CD4-positive, alpha-beta T cell treated with Interleukin-15 for 4 hours (primary cell): ENCODE measurements at places on chromosomes 16 and 17.
A peak's percentile ranks its signal among the peaks of the same experiment; 100 is the strongest.

DNA sequence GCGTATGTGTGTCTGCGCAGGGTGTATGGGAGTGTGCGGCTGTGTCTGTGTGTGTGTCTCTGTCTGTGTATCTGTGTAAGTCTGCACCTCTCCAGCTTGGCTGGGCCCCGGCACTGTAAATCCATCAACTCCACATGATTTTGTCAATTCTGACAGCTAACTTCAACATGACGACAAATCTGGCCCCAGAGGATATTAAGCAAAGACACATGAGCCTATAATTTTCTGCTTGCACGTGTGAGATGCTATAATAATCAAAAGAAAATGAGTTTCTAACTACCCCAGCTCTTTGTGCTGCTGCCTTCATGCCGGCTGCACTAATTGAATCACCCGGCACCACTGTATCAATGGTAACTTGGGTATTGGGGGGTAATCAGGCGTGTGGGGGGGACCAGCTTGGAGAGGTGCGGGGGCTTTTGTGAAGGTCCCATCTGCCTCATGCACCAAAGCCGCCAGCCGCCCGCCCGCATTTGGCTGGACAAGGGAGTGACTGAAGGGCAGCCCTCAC, 57.6 kb upstream of the LHX1 start:
- no peak for DNase-seq

- no peak for DNase-seq
These were observed 14.4 kb upstream of the KCNJ18 start for GRCh38 chr17:21677911-21678310.

DNA sequence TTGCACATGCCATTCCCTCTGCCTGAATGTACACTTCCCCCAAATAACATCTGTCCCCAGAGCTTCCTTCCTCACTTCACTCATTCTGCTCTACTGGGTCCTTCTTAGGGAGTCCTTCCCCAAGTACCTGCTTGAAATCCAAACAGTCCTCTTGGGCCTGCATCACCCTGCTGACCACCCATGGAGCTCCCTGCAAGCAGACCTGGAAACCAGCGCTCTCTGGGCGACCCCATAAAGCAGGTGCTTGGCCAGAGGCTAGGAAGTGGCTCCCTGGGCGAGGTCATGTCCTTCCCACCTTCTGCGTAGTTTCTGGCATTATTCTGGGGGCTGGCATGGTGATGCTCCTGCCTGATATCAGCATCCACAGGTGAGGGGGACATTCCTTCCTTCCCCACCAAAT, 12.2 kb upstream of the NTN1 start:
- DNase-seq, result no peak

DNA sequence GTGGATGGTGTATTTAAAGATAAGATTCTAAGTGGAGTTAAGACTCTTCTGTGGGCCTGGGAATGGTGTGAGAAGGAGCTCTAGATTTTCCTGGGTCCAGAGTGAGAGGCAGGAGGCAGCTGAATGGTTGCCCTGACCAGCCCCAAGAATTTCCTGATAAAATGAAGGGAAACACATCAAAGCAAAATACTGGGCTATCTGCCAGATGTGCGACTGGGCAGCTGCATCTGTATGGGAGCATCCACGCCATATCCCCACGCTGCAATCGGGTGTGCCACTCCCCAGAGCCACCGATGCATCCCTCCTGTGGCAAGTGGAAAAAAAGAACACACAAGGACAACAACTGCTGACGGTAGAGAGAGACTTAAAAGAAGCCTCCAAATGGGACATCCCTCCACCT, 84.3 kb upstream of the COX10 start:
- DNase-seq, result no peak

DNA sequence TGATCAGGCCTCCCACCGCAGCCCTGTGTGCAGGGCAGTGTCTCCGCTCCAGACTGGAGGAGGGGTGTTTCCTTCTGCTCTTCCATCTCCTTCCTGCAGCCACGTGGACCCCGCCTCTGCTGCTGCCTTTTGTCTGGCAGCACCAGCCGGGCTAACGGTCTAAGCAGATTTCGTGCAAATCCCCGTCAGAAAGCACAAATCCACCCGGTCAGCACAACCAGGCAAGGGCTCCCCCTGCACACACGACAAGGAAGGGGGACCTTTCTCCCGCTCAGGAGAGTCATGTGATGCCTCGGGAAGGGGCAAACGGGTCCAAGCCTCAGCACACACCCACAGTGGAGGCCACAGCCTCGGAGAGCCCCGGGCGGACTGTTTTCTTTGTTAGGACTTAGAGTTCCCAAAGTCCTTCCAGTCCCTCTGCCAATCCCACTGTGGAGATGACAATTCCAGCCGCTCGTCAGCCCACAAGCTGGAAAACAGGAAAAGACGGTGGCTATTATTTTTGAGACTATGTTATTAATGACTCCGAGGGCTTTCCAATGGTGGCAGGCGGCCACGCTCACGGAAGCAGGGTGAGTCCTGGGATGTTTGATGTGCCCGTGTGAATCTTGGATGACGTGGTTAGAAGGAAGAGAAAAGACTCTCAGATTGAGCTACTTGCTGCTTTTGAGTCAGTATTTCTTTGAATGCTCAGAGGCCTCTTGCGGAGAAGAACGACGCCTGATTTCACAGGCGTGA, 22.5 kb upstream of the MEAK7 start:
- no peak for DNase-seq

GRCh38 chr16:72797621-72798020, 250.3 kb downstream of the ZFHX3 start:
- DNase-seq, result no peak

DNA sequence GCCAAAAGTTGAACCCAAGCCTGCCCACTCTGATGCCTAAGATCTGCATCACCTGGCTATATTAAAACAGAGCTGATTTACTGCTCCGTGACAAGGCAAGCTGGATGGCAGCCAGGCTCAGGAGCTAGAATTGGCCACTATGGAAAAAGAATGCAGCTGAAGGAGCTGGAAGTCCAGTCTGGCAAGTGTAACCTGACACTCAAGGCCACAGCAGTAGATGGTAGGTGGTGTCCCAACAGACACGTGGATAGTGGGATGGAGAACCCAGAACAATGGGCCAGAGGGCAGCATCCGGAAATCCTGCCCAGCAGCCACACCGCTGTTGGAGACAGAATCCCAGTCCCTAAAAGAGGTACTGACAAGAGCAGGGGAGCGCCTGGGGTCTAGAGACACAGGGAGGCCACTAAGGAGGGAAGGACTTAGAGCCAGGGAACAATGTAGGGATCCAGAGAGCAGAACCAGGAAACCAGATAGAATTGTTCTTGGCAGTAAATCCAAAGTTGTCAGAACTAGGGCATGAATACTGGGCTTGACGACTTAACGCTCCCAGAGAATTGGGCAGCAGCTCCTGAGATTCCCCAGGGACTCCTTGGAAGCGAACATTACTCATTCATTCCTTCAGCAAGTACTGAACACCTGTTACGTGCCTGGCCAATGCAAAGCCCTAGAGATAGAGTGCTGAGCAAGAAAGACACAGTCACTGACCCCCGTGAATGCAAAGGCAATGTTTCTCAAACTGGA, 85.7 kb downstream of the CDYL2 start:
- no peak for DNase-seq

GRCh38 chr17:77461277-77462057, 320.7 kb downstream of the SEC14L1 start:
- DNase-seq, result no peak

DNA sequence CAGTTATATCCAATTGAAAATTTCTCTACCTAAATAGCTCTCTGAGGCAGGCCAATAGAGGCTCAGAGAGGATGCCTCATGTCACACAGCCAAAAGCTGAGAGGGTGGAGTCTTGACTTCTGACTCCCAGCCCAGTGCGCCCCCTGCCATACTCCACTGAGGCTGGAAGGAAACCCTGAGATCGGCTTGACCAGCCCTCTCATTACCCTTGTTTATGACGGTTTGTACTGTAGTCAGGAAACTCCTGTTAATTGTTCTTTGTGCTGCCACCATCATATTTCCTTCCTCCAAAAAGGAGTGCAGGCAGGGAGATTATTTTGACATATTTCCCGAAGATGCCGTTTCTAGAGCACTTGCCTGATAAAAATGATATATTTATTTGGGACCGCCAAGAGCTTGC, 107.9 kb downstream of the AIPL1 start:
- no peak for DNase-seq

DNA sequence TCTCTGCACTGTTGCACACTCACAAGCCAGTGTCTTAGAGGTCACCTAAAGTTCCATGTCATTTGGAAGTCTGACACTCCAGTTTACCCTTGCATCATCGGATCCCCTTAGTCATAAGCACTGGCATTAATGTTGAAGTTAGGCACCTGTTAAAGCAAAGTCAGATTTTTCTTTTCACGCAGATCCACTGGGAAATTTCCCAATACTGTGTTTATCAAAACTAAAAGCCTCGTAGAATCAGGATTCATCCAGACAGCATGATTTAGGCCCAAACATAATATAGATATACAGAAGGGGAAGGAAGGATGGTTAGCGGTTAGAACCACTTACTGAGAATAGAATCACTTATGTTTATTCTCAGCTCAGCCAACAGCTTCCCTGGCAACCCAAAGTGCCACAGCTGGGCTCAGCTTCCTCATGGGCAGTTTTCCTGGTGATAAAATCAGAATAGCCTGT, 30.1 kb upstream of the HAPSTR1 start:
- DNase-seq, result no peak

- DNase-seq, result no peak
These were observed 1.2 kb upstream of the SGCA start for GRCh38 chr17:50164697-50164988.

- peak; percentile 78 for DNase-seq
These were observed at the start of gene RDM1 for GRCh38 chr17:35930211-35931065. RDM1 (minus strand) TSS chr17:35930773; CDS start chr17:35930727, 46 bp downstream.

- DNase-seq, result no peak
These were observed 237.2 kb downstream of the MRTFB start for GRCh38 chr16:14308368-14308723.

DNA sequence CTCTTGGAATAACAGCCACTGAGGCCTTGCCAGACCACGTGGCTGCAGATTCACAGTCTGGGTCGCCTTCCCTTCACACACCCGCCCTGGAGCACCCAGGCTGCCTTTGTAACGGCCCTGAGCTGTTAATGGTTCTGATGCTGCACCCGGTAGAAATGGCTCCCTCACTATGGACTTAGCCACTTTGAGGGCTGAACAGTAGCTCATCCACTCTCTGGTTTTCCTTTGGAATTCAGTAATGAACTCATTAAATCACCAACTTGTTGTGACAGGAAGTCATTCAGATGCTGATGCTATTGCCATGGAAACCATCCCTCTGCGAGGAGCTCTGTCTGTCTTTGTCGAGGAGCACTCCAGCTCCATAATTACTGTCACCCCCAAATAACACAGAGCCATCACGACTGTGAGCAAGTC, 59.2 kb downstream of the CDK5R1 start:
- DNase-seq, result no peak

DNA sequence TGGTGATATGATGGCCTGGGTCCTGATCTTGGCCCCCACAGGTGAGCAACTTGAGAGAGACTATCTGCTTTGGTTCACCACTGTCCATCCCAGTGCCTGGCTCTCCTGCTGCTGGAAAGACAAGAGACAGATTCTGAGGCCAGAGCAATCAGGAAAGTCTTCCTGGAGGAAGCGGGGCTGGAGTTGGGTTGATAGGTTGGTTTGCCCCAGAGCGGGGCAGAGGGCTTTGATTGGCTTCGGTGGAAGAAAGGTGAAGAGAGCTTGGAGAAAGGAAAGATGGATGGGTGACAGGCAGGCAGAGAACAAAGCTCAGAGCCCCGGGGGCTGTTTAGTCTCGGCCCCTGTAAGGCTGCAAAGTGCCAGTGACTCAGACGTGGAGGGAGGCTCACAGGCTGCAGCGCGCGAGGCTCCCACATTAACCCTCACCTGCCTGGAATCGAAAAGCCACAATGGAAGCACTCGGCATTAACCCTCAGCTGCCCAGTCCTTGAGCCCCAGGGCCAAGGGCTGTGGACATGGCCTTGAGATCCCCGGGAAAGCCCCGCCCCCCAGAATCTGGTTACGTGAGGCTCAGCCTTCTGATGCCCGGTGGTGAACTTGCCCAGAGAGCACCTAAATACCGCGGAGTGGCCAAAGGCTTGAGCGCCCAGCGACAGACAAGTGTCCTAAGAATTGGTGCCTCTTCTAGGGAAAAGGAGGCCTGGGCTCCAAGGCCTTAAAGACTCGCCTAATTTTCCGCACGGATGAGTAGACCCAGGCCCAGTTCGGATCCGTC, 996 bp upstream of the CPNE2 start:
- DNase-seq, result no peak

GRCh38 chr17:81740395-81740961, 28.4 kb downstream of the SLC25A10 start:
- DNase-seq, result no peak

DNA sequence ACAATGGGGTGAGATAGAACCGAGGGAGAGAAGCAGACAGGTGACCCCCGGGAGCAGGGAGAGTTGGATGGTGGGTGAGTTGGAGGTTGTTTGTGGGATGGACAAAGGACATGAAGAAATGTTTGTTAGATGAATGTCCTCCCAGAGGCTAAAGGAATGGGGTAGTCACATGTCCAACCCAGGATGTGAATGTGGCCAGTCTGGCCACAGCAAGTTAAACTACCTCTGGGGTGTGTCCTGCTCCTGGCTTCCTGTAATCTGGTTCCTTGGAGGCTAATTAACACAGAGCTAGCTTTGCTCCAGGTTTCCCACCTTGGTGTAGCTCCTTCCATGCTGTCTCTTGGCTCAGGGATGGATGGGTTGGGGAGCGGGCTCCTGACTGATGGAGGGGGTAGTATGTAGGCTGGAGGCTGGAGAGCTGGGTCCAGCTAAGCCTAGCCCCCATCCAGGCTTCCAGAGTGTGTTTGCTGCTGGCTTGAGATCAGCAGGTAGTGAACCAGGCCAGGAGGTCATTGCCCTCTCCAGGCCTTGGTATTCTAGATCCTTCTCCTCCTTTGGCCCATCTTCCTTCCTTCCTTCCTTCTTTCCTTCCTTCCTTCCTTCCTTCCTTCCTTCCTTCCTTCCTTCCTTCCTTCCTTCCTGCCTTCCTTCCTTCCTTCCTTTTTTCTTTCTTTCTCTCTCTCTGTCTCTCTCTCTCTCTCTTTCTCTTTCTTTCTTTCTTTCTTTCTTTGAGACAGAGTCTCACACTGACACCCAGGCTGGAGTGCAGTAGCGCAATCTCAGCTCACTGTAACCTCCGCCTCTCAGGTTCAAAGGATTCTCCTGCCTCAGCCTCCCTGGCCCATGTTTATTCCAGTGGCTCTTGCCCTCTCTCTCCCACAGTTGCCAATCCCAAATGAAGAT, 28.0 kb upstream of the UBE2G1 start:
- DNase-seq, result no peak

GRCh38 chr16:4801051-4801961, 1.1 kb downstream of the ROGDI start:
- DNase-seq, result no peak

DNA sequence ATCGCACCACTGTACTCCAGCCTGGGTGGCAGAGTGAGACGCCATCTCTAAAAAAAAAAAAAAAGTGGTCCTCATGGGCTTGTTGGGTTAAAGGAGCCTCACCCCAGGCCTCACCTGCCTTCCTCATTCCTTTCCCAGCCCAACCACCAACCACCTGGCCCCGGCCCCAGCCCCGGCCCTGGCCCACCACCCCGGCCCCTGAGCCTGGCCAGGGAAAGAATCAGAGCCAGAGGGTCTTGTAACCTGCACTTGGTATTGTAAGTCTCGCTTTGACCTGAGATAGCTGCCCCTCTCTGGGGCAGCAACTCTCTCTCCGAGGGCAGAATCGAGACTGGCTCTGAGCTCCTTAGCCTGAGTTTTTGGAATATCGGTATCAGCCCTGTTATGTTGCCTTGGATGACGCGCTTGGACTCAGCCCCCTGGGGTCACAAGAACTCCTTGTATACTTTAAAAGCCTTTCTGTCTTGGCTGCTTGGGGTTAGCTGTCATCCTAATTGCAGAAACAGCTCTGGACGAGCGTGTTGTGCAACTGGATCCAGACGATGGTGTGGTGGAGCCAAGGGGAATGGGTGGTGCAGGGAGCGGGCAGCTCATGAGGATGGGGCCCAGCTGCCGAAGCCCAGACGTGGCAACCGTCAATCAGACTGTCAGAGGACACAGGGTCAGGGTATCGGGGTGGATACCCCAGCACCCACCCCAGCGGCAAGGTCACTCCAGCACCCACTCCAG, 14.6 kb downstream of the SMTNL2 start:
- DNase-seq, result no peak
